Peyer's patch (tissue), 4 donors: ENCODE measurements at places on chromosomes 7 and 10. TPM values are rescaled to one million over a fixed set of nuclear protein-coding genes. Genes with fewer than 3 reads are reported as not detected.

HTR7 gene
- 0.94 TPM for total RNA-seq

ZNF783 gene
- 86.6 TPM for total RNA-seq

ARMH3 gene
- total RNA-seq, result 23.1 TPM

NRBF2 gene
- 10.7 TPM for total RNA-seq

SLC29A4 gene
- 3.2 TPM for total RNA-seq

MBL2 gene
- total RNA-seq, result not detected

AGAP9 gene
- total RNA-seq, result 10.7 TPM

UNCX gene
- not detected for total RNA-seq

DNA sequence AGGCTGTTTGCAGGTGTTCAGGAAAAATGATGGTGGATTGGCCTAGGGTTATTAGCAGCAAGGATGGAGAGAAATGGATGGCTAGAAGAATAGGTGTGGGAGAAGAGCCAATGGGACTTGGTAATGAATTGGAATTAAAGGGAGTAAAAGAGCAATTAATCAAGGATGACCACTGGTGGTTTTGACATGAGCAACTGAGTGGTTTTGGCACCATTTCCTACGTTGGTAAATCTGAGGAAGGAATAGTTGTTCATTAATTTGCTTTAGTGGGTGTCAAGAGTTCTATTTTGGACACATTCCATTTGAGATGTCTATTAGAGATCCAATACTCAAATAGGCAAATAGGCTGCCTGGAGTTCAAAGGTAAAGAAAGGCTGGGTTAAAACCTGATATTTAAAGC, 38.2 kb upstream of the NRBF2 start:
- DNase-seq, result no peak

DNA sequence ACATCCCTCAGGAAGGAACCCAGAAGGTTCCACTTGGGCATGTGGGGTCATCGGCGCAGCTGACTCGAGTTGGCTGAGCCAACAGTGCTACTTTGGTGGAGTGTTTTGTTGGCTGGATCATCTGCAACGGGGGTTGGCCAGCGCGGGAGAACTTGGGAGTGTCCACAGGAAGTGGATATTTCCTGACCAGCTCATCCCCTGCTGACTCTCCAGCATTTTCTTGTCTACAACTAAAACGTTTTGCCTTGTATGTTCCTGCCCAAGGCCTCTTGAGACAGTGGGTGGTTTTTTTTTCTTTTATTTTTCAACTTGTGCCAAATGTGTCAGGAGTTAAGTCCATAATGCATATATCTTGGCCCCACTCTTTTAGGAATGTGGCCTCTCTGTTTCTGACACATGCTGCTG, 208.6 kb downstream of the ZNF365 start:
- DNase-seq, result no peak

DNA sequence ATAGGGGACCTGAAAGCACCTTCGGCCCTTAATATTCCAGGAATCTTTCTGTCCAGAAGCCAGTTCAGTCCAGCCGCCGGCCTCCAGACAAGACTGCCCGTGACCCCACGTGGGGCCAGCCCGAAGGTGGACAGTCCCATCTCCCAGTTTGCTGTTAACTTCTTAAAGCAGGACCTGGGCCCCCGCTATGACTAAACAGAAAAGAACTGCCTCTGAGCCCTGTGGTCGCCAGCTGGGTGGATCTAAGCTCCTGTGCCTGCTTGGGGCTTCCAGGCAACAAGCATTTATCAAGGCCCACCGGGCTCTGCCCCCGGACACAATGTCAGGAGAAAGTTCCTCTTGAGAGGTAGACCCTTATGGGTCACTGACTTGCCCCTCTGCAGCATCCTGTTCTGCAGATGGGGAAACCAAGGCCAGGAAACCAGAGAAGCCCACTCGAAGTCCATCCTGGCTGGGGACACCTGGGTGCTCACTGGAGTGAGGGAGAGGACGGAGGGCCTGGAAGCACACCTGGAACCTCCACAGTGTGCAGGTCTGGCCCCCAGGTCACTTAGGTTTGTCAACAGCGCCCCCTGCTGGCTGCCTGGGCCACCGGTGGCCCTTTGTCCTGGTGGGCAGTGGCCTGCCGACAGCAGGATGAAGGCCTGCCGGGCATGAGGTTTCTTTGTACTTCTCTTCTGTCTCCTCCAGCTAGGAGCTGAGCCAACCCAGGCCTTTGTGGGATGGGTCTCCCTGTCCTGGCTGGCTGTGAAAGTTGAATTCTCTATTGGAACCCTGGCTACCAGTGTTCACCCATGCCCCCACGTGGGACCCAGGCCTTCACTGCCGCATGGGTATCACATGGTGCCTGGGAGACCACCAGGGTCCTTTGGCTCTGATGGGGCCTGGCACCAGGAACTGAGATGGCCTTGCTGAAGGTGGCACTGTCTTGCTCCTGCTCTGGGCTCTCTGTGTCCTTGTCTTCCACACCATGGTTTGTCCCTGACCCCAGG, 128.0 kb downstream of the ZMIZ1 start:
- DNase-seq, result peak; percentile 90

- DNase-seq, result no peak
These were observed 23.1 kb downstream of the ANKIB1 start for GRCh38 chr7:92268921-92269320.

DNA sequence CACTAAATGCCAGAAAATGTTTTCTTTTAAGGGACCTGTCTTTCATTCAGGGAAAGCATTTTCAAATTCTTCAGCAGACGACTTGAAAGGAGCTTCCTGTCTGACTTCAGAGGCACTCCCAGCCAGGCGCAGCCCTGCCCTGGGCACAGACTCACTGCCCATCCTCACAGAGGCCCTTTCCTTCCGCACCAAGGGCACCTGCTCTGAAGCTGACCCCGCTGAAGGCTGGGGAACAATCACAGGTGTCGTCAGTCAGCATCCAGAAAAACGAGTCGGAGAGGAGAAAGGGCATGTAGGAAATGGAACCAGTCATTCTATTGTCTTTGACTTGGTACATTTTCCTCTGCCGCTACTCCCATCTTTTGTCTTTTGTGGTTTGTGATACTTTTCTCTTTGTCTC, 125.3 kb upstream of the PARD3 start:
- DNase-seq, result no peak

DNA sequence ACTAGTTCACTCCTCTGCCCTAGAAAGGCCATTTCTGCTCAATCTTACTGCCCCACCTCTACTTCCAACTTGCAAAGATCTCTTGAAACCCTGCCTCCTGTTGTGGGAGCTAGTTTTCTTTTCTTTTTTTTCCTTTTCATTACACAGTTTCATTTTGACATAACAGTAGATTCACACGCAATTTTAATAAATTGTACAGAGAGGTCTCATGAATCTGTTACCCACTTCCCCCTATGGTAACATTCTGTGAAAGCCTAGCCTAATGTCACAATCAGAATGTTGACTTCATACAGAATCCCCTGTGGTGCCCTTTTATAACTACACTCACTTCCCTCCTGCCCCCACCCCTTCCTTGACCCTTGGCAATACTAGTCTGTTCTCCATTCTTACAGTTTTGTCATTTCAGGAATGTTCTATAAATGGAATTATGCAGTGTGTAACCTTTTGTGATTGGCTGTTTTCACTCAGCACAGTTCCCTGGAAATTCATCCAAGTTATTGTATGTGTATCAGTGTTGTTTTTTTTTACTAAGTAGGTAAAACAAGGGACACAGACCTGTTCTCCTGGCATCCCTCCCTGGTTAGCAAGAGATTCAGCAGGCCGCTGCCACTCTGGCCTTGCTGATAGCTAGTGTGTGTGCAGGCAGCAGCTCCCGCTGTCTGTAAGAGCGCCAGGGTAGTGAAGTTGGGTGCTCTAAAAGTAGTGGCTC, 21.5 kb downstream of the CHST3 start:
- DNase-seq, result no peak

DNA sequence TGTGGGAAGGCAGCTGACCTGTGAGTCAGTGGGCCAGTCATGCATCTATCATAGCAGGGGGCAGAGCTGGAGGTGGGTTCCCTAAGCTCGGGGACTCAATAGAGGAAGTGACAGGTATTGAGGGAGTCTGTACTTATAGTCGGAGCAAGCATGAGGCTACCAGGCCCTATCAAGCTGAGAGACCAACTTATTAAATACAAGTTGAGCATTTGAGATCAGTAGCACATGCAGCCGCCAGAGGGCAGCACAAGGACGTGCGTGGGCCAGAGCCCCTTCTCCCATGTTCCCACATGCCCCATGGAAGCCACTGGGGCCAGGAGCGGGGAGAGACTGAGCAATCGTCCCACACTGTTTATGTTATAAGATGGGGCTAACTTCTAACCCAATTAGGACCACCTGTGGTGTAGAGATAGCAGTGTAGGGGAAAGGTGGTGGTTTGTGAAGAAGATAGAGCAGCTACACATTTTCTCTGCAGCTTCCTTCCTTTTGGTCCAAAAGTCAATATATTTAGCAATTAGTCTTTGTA, 13.0 kb upstream of the STK31 start:
- DNase-seq, result peak; percentile 79

DNA sequence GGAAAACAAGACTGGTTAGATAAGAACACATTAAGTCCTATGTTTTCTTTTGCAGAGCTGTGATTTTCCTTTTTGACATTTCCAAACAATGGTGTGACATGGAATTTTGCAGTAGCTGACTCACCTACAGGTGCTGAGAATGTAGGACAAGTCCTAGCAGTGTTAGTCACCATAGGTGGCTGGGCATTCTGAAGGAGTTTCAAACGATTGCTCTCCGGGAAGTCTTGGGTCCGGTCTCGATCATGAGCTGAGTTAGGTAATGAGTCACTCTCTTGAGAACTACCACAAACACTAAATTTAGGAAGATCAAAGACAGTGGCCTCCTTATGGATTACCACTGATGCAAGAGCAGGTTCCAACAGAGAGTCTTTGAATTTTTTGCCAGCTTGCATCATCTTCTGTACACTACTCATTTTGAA, 3.6 kb downstream of the FIGNL1 start:
- DNase-seq, result no peak

DNA sequence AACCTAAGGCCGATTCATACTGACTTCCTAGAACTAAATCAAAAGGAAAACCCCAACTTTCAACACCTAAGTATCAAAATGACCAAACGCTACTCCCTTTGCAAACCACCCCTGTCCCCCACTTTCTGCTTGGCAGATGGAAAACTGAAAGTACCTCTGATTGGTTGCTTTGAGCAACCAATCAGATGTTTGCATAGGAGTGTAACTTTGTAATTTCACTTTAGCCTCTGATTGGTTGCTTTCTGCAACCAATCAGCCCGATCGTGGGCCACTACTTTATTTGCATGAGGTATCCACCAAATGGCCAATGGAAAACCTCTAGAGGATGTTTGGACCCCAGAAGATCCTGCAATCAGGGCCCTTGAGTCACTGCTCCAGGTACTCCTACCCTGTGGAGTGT, 12.3 kb upstream of the SNX10 start:
- DNase-seq, result no peak

DNA sequence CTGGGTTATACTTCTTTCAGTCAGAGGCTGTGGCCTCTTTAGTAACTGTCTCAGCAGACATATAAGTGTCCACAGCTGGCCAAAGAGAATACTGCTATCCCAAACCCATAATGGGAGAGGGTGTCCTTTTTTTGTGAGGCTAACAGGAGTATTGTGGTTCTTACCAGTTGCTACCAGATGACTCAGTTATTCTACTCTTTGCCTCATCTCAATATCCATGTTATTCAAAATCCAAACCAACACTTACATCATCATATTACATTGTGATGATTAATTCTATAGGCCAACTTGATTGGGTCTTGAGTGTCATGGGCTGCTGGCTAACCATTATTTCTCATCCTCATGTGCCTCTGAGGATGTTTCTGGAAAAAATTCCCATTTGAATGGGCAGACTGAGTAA, 120.9 kb downstream of the TMEM168 start:
- no peak for DNase-seq

- DNase-seq, result peak; percentile 73
These were observed 321.2 kb downstream of the FRMD4A start for GRCh38 chr10:14009371-14010100.

DNA sequence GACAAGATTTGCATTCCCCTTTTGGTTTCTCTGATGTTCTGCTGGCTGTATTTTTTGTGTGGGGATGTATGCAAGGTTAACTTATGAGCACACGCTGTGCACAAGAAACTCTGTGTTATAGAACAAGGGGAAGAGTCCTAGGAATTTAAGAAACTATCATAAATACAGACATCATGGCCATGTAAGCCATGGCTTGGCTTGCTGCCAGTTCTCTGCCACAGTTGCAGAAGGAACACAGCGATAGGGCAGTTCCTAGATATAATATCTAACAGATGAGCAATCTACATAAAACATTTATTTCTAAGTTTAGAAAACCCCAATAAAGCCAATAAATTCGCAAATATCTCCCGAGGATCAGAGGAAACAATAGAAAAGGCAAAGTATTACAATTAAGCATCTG, 153.3 kb downstream of the LRRTM3 start:
- DNase-seq, result no peak

GRCh38 chr10:123781956-123782500, 109.6 kb downstream of the CPXM2 start:
- DNase-seq, result no peak

GRCh38 chr7:133904776-133905175, 222.4 kb upstream of the LRGUK start:
- DNase-seq, result no peak

GRCh38 chr7:16667355-16667754, 21.4 kb downstream of the BZW2 start:
- DNase-seq, result no peak

- no peak for DNase-seq
These were observed 35.8 kb upstream of the LYZL1 start for GRCh38 chr10:29252811-29253689.

GRCh38 chr10:128687408-128687807, 561.2 kb upstream of the MKI67 start:
- no peak for DNase-seq

GRCh38 chr10:43763846-43764245, 115.2 kb upstream of the ZNF32 start:
- DNase-seq, result no peak

- DNase-seq, result no peak
These were observed 410.2 kb downstream of the AUTS2 start for GRCh38 chr7:70008466-70008865.

DNA sequence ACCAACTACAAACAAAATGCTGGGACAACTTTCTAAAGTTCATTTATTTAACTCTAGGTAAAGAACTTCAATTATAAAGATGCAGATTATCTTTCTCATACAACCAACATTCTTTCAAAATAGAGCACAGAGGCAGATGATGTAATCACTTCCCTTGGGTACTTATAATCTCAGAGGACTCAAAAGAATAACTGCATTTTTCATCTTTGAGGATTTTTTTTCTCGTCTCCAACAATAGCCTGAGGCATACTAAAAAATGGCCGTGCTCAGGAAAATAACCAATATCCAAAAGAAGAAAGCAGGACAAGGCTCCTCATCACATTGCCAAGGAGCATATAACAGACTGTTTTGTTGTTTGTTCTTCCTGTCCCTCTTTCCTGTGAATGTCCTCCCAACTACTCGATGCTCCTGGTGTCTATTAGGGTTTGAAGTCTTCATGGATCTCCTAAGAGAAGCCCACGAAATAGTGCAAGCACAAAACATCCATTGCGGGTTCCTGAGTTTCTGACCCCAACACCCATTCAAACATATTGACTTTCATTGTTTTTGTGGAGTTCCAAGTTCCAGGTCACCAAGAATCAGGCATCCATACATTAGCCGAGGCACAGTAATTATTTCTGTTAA, 182.9 kb downstream of the SORCS1 start:
- DNase-seq, result no peak
